ENCODE measurements at places on chromosomes 6 and 20.

- DNase-seq: no peak
Measured at GRCh38 chr6:109579361-109579760, 96.3 kb upstream of the ZBTB24 start.

DNA sequence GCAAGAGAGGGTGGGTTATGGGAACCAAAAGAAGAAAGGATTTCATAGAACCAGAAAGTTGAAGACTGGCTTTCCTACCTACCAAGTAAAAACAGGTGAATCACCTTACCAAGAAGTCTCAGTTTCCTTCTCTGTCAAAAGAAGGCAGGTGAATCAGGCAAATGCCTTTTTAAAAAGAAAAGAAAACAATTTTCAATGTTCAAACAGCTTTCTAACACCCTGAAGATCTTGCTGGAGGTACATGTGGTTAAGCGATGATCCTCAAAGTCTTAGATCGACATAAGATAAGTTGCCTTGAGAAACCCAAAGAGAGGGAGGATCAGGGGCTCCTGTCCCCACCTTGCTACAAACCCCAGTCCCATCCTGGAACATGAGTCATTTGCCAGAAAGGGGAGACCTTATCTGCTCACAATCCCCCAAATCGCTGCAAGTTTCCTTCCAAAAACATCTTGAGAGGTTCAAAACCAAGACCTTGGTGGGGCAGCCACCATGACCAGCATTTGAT is 71.6 kb downstream of the NFATC2 start:
- DNase-seq: no peak

- DNase-seq: no peak
Measured at GRCh38 chr20:44477151-44477550, 1.5 kb downstream of the TTPAL start.

GRCh38 chr6:45378334-45378926 is 696 bp upstream of the SUPT3H start:
- DNase-seq: no peak

DNA sequence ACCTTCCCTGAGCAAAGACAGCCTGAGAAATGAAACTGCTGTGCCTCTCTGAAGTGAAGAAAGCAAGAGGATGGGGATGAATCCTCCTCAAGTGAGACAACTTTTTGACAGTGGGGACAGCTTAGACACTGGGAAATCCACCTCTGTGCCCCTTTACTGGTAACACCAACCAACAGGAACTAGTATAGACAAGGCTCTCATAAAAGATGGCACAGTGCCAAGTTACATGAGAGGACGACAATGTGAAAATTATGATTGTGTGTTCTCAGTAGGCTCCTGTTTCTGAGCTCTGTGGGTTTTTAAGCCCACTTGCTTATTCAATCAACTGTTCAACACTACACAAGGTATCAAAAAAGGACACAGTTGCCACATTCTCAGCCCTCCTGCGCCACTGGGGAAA is 41.6 kb upstream of the LYRM2 start:
- DNase-seq: no peak

DNA sequence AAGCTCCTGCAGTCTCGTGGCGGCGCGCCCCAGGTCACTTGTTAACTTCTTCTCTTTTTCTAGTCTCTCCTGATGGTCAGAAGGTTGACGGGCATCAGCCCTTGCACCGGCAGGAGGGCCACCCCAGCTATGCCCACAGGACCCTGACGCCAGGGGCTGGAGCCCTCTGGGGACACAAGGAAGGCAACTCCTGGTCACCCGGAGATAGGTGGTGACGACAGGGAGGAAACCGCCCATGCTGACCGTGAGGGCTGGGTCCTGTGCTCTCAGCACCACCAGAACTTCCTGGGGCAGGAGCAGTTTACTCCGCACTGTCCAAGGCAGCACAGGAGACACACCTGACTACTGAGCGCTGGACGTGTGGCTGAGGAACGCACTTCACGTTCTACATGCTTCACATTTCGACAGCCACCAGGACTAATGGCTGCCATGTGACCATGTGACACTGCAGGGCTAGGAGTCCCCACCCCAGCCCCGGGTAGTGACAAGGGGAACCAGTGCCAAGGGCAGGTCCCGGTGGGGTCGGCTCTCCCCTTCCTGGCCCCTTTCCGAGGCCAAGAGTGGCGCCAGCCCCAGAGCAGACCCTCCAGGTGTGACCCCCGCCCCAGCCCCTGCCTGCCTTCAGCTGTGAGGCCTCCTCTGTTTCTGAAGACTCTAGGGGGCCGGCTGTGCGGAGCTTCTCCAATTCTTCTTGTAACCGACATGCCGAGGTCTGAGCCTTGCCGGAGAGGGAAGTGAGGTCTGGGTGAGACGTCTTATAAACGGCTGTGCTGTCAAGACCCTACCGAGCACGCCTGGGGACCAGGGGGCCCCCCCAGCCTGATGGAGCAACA is 45.2 kb downstream of the DSTN start:
- DNase-seq: peak; percentile 13

- no peak for DNase-seq
Measured at GRCh38 chr6:18216411-18216810, 47.9 kb downstream of the DEK start.

DNA sequence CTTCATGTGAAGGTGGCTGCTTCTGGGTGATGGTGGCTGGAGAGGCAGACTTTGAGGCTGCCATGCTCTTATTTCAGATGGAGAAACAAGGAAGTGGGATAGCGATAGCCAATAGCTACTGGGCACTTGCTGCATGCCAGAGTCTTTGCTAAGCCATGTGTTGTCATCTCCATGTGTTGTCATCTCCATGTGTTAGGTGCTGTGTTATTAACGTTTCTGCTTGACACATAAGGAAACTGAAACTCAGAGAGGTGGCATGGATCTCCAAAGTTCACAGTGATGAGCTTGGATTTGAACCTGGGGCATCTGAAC is 16.9 kb downstream of the KIAA1755 start:
- no peak for DNase-seq

GRCh38 chr20:46202766-46203509 is 84.8 kb downstream of the CD40 start:
- no peak for DNase-seq

- peak; percentile 54 for DNase-seq
Measured at GRCh38 chr6:501891-502601, 110.5 kb downstream of the IRF4 start.
